ENCODE measurements at places on chromosomes 4 and X. TPM values are rescaled to one million over a fixed set of nuclear protein-coding genes. Genes with fewer than 3 reads are reported as not detected.

- DNase-seq = peak; percentile 19
Measured at GRCh38 chr4:83285055-83285407, 433 bp upstream of the COQ2 start.

Gene RPS6KA6
- 1.1 TPM for total RNA-seq

DNA sequence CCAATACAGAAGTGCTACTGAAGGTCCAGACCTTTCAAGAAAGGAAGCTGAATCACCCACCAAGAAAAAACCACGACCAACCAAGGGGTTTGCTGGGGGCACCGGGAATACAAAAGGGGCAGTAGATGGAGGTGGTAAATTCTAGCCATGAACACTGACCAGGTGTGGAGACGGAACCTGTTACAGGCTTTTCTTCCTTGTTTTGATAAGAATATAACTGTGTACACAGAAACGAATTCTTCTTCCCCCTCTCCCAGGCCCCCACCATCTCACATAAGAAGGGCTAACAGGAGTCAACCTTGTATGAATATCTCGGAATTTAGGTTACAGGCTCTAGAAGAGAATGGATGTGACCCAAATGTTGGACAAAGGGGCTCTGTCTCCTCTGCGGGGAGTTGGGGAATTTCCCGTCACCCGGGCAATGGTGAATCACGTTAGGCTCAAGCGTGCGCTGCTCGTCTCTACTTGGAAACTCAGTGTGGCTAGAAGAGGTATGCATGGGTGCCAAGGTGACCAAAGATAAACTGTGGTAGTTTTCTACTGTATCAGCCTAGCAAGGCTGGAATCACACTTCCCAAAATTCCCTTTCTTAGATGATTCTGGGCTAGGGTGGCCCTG lies 87.0 kb downstream of the AFAP1 start:
- peak; percentile 94 for DNase-seq

Gene GCNA
- 0.29 TPM for total RNA-seq

Gene MTTP
- total RNA-seq = 1.0 TPM

Gene SHROOM2
- total RNA-seq = 8.5 TPM

DNA sequence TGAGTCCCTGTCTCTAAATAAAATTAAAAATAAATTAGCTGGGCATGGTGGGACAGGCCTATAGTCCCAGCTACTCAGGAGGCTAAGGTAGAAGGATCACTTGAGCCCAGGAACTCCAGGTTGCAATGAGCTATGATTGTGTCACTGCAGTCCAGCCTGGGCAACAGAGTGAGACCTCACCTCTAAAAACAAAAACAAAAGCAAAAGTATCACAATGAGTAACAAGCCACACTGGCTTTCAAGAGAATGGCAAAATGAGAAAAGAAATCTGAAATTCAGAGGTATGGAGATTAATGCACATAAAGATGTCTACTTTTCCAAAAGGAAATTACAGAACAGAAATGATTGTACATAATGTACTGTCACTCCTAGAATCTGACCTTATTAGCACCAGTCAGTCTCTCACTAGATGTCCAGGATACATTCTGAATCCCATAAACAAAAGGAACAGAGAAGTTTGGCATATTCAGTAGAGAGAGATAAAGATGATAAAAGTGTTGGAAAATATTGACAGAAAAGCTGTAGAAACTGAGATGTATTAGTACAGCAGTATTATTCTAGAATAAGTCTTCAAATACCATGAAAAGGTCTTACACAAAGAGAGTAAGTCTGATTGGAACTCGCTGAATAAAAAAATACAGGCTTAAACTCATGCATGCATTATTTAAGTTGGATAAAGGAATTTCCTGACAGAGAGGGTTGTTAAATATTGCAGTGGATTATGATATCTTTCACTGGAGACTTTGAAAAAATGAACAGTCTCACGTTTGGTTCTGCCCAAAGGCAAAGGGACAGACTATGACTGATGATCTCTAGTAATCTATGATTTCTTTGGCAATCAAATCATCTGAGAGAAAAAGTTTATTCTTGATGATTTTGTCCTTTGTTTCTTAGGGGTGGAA lies 102.5 kb downstream of the SH3RF1 start:
- DNase-seq = no peak

DNA sequence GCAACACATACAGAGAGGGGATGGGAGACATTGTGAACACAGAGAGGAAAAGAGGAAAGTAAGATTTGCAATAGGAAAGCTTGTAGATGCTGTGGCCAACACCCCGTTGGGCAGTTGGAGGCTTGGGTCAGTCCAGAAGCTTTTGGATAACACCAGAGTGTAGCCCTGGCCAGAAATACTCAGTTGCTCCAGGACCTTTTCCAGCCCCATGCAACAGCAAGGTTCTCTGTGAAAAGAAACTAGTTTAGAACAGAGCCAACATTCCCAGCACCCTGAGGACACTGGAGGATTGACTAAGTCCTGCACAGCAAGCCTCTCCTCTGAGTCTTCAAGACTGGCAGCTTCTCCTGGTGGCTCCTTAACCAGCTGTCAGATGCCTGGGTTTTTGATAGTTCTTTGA lies 27.9 kb upstream of the NAF1 start:
- DNase-seq = no peak

GRCh38 chr4:26522478-26522877 lies 32.2 kb upstream of the CCKAR start:
- DNase-seq = no peak

DNA sequence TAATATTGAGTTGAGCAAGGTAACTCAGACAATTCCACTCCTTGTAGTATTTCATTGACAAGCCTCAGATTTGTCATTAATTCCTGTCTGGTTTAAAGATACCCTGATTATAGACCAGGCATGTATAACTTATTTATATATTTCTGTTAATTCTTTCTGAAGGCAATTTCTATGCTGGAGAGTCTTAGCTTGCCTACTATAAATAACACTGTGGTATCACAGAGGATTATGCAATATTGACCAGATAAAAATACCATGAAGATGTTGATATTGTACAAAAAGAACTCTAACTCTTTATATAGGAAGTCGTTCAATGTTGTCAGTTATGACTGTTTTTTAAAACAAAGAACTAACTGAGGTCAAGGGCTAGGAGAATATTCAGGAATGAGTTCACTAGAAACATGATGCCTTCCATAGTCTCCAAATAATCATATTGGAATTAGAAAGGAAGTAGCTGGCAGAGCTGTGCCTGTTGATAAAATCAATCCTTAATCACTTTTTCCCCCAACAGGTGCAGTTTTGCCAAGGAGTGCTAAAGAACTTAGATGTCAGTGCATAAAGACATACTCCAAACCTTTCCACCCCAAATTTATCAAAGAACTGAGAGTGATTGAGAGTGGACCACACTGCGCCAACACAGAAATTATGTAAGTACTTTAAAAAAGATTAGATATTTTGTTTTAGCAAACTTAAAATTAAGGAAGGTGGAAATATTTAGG lies 821 bp downstream of the CXCL8 start:
- no peak for DNase-seq

- DNase-seq = no peak
Measured at GRCh38 chr4:100075056-100075455, 115.2 kb downstream of the DDIT4L start.

- no peak for DNase-seq
Measured at GRCh38 chr4:148289740-148290139, 152.5 kb downstream of the NR3C2 start.

Gene OFD1
- total RNA-seq = 10.2 TPM

DNA sequence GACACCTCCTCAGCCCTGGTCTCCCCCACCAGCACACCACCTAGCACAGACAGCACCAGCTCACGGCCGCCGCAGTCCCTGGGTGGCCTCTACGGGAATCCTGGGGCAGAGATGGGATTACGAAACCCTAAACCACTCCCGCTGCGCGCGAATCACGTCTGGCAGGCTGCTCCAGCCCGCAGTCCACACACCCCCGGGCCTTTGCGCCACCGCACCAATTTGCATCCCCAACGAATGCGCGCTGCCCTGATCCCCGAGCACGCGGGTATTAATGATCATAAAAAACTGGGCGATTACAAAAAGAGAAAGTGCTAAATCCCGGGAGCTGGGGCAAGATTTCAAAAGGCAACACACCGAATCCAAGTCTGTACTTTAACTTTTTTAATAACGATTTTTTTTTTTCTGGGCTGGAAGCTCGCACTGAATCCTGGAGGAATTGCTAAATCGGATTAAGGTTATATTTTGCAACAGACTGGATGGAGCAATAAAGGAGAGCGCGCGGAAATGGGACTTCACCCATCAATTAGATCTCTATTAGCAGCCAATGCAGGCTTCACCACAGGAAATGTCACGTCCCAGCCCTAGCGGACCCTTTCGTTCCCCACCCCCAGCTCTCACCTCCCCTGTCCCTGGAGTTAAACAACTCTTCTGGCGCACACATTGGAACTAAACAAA lies 69.8 kb upstream of the TMEM33 start:
- DNase-seq = peak; percentile 68

DNA sequence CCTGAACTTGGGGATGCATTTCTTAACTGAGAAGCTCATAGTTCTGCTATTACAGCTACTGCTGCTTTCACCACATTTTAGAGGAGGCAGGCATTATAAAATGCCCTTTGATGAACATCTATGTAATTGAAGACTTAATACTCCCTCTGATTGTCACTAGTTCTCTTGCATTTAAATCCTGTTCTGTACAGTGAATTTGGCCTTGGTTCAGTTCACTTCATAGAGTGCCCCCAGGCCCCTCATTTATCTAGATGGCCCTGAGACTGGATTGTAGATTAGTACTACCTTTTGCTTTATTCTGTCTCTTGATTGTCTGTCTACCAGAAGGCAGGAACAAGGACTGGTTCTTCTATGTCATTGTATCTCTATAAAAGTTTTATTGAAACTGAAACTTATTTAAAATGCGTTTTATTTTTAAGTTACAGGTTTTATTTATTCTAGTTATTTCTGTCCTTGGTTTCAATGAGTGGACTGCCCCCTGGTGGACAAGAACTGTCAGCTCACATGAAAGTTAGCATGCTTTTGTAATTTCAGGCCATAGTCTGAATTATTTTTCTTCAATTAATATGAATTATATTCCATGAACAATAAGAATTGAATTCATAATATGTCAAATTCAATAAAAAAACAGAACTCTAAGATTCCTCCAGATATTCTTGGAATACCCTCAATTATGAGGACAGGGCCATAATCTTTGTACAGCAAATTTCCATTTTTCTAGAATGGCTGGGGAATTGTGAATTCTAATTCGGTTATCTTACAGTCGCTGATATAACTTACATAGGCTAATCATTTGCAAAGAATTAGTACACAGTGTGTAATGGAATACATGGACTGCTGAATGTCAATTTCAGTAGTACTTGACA lies 47.2 kb upstream of the TMEM33 start:
- DNase-seq = no peak

Gene GLRA3
- total RNA-seq = not detected

- no peak for DNase-seq
Measured at GRCh38 chr4:25503779-25504178, 126.7 kb downstream of the ANAPC4 start.

DNA sequence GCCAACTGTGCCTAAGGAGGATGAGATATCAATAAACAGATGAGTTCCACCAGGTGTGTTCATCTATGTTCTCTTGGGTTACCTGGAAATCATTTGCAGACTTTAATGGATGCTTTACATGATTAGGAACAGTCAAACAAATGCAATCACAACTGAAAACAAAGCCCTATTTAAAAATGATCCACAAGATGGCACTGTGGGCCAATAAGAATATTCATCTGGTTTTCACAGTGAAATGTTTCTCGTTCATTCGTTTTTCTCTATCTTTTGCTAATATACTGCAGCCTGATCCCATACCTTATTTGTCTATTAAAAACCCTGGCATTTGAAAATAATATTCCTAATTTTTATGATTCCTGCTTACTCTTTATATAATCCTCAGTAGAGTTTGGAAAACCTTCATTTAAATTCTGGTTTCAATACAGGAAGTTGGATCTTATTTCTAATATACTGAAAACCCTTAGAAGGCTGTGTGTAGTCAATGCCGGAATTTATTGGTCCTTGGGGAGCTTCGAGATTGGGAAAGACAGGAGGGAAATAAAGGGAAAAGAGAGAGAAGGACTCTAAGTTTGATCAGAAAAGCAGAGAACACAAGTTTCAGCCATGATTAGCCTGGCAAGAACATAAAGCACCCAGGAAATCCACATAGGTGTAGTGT lies 63.8 kb upstream of the TAPT1 start:
- DNase-seq = no peak

Gene DDIT4L
- total RNA-seq = not detected

DNA sequence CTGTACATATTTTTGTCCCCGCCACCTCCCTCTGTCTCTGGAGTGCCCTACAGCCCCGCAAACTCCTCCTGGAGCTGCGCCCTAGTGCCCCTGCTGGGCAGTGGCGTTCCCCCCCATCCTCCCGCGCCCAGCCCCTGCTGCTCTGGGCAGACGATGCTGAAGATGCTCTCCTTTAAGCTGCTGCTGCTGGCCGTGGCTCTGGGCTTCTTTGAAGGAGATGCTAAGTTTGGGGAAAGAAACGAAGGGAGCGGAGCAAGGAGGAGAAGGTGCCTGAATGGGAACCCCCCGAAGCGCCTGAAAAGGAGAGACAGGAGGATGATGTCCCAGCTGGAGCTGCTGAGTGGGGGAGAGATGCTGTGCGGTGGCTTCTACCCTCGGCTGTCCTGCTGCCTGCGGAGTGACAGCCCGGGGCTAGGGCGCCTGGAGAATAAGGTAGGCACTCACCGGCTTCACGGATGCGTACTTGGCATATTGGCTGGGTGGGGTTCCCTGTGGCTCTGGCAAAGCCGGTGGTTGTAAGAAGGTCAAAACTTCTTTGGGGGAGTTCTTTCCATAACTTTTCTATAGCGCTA lies 653 bp downstream of the HHIP start:
- DNase-seq = peak; percentile 36

Gene HTN1
- total RNA-seq = not detected

GRCh38 chr4:110830461-110830860 lies 207.6 kb upstream of the PITX2 start:
- no peak for DNase-seq

DNA sequence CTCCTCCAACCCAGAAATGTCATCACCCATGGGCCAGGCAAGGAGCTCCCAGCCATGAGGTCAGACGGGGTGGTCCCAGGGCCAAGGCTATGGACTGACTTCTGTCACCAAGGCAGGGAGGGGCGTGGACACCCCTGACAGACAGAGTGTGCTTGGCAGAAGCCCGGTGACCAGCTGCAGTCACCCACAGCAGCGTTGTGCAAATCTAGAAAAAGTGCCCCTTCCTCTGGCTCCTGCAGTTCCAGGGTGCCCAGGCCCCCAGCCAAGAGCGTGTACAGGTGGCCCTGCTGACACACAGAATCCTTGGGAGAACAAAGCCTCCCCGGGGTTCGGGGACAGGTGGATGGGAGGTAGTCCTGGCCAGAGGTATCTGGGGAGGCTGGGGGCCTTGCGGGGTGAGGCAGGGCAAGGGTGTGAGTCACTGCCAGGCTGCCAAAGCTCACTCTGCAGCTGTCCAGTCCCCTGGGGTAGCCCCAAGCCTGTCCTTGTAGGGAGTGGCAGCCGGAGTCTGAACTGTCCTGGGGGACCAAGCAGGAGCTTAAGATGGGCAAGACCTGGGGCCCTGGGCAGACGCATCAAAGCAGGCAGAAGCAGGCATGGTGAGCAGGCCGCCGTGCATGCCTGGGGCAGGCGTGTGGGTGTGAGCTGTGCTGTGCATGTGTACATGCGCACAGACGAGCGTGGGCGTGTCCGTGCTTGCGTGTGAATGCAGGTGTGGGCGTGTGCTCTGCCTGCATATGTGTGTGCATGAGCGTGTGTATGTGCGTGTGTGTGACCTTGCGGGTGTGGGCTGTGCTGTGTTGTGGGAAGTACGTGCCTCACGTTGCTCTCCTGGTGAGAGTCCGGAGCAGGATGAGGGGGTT lies 3.3 kb downstream of the MYL5 start:
- peak; percentile 19 for DNase-seq

Gene GLOD5
- total RNA-seq = not detected

GRCh38 chr4:499567-499966 lies 557 bp downstream of the PIGG start:
- DNase-seq = no peak

- no peak for DNase-seq
Measured at GRCh38 chr4:159357350-159357749, 254.5 kb downstream of the RAPGEF2 start.
